Stimulated activated CD8-positive, alpha-beta memory T cell treated with anti-CD3 and anti-CD28 coated beads, Interleukin-2, amount 100 ng/mL, for 1 hour (primary cell): ENCODE measurements at places on chromosomes 16 and 17.

DNA sequence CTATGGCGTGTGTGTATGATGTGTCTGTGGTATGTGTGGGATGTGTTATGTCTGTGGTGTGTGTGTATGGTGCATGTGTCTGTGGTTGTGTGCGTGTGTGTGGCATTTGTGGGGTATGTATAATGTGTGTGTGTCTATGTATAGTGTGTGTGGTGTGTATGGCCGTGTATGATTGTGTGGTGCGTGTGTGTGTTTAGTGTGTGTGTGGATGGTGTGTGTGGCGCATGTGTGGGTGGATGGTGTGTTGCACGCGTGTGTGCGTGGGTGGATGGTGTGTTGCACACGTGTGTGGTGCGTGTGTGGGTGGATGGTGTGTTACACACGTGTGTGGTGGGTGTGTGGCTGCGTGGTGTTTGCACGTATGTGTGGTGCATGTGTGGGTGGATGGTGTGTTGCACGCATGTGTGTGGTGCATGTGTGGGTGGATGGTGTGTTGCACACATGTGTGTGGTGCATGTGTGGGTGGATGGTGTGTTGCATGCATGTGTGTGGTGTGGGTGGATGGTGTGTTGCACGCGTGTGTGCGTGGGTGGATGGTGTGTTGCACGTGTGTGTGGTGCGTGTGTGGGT, 5.6 kb upstream of the SLC38A10 start:
- no peak for DNase-seq

DNA sequence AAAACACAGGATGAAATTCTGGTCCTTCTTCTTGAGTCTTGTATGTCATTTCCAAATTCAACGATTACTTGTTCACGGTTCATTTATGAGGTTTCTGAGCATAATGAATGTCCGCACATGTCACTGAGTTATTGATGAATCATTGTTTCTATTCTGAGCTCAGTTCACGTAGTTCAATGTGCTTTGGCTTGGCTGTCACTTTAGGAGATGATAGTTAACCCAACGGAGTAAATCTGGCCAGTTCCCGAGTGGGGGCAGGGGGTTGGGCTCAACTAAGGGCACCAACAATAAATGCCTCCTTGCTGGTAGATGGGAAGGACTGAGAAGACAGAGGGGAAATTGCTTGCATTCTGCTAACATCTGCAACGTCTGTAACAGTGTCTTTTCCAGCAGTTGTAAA, 239.4 kb upstream of the HSBP1 start:
- DNase-seq = no peak

- DNase-seq = no peak
Observed at GRCh38 chr16:66486773-66487579, 59.9 kb downstream of the BEAN1 start.

- no peak for DNase-seq
Observed at GRCh38 chr16:1438229-1439057, 5.9 kb downstream of the CCDC154 start.

DNA sequence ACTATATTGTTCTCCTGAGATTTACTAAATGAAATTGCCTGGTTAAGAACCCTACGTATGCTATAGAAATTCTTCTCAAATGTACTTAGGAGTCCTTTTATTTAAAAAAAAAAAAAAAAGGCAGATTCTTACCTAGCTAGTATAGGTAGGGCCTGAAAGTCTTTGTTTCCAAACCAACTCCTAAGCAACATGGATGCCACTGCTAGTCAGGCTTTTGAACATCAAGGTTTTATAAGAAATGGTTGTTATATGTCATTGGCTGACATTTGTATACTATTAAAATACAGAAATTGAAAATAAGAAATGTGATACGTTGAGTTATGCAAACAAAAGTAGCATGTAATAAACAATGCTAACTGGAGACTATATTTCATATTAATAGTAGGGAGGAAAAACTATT, 1.2 kb downstream of the EVI2A start:
- DNase-seq = no peak

DNA sequence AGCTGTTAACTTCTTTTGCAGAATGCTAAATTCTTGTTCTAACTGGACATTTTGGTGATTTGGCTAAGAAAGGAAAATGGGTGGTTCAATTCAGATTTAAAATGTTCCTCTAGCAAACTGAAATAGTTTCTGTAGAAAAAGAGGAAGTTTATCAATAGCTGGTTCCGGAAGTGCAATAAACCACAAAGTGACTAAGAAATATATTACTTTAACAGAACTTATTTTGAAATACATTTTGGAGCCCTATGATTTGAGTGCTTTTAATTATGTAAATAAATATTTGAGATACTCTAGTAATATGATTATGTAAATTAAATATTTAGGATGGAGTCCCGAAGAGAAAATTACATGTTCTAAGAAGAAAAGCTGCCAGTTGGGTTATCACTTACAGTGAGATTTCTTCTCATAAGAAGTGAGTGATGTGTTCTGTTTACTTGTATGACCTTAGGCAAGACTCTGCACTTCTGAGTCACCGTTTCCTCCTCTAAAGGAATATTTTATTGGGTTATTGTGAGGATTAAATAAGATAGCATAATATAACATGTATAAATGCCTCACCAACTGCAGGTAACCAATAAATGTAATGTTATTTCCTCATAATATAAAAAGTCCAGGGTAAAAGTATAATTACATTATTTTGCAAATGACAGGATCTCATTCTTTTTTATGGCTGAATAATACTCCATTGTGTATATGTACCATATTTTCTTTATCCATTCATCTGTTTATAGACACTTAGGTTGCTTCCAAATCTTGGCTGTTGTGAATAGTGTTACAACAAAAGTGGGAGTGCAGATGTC, at the start of gene EVI2B:
EVI2B (minus strand) TSS at position 73 of the 800 bp plus-strand sequence. CDS start 8,445 bp downstream, outside the sequence.
- DNase-seq = no peak

GRCh38 chr17:60652454-60653247, 25.0 kb upstream of the BCAS3 start:
- DNase-seq = no peak

- peak; percentile 24 for DNase-seq
Observed at GRCh38 chr17:43832976-43833829, at the start of gene MPP3. Gene MPP3 (minus strand): TSS chr17:43833146. CDS start chr17:43831906, 1,240 bp downstream.

- no peak for DNase-seq
Observed at GRCh38 chr17:31475378-31476162, 84.1 kb downstream of the RAB11FIP4 start.

GRCh38 chr17:74592087-74592990, at the start of gene CD300LD:
Gene CD300LD (minus strand): TSS chr17:74592283. CDS start chr17:74592202, 81 bp downstream.
- no peak for DNase-seq

DNA sequence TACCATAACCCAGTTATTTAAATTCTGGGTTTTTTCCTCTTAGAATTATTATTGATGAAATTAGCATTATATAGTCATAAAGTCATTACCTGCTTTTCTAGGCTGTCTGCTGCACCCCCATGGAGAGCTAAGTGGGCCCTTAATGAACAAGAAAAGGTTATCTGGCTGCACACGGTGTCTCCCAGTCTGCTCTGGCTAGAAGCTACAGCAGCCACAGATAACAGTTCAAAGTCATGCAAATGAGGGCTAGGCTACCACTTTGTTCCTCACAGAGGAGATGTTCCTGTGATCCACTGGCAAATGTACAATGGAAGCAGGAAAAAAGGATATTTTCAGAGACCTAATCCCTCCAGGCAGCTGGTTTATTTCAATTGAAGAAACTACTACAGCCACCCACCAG, 112.1 kb downstream of the SNX11 start:
- no peak for DNase-seq

DNA sequence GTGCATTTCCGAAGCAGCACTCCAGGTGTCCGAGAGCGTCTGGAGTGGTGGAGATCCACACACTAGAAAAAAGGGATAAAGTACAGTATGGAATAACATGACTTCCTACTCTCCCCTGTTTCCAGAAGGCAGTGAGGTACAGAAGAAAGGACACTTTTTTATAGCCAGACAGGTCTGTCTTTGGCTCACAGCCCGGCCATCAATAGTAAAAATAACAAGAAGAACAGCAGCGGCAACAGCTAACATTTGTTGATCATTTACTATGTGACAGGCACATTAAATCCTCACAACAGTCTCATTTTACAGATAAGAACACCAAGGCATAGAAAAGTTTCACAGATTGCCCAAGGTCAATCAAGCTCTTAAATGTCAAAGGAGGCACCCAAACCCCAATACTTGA, 16.2 kb downstream of the DYNLRB2 start:
- no peak for DNase-seq

GRCh38 chr17:45147581-45148182, 593 bp upstream of the HEXIM1 start:
- DNase-seq = no peak

GRCh38 chr17:57368637-57369336, 112.5 kb downstream of the MSI2 start:
- DNase-seq = no peak

DNA sequence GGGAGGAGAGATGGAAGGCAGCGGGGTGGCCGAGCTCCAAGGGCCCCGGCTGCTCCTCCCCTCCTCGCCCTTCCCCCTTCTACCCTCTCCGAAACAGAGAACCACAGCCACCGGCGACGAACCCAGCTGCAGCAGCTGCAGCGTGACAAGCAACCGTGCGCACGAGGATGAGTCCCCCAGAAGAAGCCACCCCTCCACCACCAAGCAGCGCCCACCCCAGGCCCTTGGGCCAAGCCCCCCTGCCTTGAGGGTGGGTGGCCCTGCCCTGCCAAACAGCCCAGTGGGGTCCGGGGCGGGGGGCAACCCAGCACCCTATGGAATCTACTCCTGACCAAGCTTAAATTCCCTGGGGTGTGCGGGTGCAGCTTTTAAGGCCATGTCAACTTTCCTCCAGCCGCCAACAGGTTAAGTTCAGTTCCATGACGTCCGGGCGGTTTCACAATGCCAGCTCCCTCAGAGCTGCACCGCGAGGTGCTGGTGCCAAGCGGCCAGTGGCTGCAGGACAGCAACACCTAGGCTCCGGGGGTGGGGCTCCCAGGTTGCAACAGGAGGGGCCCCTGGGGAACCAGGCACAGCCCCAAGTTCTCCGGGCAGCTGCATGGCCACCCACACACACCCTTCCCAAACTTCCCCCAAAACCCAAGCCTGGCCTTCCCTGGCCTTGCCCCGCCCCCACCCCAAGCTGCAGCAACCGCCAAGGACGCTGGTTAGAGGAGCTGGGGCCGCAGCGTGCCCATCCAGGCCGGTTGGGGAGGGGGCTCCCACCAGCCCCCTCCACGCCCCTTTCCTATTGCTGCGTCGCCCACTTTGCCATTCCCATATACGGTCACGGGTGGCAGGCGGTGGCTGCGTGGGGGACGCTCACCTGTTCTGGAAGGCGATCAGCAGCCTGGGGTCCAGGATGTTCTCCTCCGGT, 2.0 kb downstream of the CBX4 start:
- DNase-seq = no peak

DNA sequence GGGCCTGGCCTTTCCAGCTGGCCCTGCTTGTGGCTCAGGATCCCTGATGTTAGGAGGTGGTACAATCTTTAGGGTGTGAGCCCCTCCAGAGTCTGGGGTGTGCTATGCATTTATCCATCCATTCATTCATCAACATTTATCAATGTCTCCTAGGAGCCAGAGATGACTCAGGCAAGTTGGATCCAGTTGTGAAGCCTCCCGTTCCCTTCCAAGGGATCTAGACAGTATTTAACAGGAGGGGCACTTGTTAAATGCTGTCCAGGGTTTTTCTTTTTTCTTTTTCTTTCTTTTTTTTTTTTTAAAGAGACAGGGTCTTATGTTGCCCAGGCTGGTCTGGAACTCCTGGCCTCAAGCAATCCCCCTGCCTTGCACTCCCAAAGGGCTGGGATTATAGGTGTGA, 42.0 kb upstream of the SMPD3 start:
- DNase-seq = no peak
